ENCODE measurements at places on chromosomes 5 and 9.

- peak; percentile 47 for DNase-seq
Observed at GRCh38 chr5:133423618-133424282, 188.6 kb downstream of the FSTL4 start.

- DNase-seq, result no peak
Observed at GRCh38 chr5:43243270-43243669, 51.2 kb downstream of the NIM1K start.

GRCh38 chr5:117475919-117476318 lies 901.3 kb upstream of the SEMA6A start:
- DNase-seq, result no peak

DNA sequence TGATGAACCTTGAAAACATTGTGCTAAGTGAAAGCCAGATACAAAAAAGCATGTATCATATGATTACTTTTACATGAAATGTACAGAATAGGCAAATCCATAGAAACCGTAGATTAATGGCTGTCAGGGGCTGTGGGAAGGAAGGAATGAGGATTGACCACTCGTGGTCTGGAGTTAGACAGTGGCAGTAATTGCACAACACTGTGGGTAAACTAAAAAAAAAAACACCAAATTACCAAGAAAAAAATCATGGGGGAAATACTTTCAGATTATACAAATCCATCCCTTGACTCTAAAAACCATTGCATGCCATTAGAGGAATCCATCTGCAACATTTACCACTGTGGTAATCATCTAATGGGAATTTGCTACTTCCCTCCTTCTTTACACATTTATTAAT lies 140.0 kb downstream of the SIL1 start:
- DNase-seq, result no peak

GRCh38 chr9:134253606-134254205 lies 72.5 kb upstream of the RXRA start:
- no peak for DNase-seq

DNA sequence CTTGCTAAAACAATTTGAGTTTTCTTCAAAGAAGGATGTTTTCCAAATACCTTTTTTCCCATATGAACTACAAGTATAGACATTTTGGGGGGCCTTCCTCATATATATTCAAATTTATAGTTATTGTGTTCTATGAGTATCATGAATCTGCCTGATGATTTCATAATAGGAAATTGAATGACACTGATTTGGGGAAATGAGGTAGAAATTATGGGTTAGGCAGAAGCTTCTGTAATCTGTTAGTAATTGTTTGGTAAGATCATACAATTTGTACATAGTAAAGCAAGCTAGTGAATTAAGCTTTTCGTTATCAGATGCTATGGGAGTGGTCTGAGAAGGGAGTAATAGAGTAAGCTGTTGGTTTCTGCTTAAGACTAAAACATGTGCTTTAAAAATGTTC lies 98.0 kb downstream of the TRIO start:
- DNase-seq, result no peak

DNA sequence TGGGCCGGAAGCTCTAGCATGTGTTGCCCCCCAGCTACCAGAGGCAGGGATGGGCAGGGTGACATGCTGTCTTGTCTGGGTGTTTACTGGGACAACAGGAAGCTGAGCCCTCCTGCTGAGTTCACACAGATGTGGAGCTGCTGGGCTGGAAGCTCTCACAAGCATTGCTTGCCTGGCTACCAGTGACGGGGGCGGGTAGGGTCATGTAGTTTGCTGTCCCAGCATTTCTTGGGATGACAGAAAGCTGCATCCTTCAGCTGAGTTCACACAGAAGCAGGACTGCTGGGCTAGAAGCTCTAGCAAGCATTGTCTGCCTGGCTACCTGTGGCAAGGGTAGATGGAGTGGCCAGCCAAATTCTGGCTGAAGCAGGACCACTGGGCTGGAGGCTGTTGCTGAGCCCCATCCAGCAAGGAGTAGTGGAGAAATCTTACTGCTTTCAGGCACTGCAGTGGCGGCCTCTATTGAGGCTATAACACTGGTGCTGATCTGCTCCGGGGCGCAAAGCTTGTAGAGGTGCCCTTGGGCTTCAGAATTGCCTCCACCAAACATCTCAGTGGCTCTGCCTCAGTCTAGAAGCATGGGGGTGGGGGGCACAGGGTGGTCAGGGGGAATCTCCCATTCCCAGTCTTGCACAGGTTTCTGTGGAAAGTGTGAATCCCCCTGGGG lies 25.1 kb downstream of the POLK start:
- DNase-seq, result no peak

- DNase-seq, result no peak
Observed at GRCh38 chr5:6466975-6467567, 18.4 kb downstream of the UBE2QL1 start.

GRCh38 chr9:124576751-124577150 lies 69.6 kb upstream of the NR5A1 start:
- no peak for DNase-seq

GRCh38 chr9:106528158-106528557 lies 334.8 kb upstream of the ZNF462 start:
- DNase-seq, result no peak

DNA sequence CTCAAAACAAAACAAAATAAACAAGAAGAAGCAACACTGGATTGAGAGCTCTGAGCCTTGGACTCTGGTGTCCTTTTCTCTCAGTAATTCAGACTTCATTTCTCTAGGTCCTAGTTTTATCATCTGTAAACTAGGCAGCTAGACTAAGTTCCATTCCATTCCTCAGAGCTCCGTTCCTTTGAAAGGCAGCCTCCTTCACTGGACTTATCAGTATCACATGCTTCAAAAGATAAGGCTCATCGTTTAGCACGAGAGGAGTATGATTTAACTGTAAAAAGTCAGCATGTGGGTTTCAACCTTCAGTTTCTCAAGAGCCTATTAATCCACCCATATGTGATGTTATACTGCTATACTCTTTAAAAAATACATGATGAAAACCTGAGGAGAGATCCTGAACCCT lies 1.6 kb downstream of the ATP10B start:
- no peak for DNase-seq

GRCh38 chr5:168317096-168317520 lies 25.7 kb downstream of the WWC1 start:
- no peak for DNase-seq

- no peak for DNase-seq
Observed at GRCh38 chr9:35811381-35812024, 559 bp downstream of the SPAG8 start.

DNA sequence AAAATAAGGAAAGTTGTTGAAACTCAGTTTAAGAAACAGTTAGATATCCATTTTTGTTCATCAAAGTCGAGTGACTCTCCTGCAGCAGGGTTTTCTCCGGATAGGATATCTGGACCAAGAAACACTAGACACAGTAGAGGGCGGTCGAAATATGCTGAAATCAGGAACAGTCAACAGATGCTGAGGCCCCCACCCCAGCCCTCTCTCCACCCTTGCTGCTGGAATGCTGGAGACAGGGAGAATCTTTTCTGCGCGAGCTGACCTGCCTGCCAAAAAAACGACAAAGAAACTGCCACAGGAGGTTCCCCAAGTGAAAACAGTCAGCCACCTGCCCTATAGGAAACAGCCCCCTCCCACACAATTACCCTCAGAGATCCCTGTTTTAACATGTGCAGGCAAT lies 4.3 kb upstream of the IL13 start:
- no peak for DNase-seq

DNA sequence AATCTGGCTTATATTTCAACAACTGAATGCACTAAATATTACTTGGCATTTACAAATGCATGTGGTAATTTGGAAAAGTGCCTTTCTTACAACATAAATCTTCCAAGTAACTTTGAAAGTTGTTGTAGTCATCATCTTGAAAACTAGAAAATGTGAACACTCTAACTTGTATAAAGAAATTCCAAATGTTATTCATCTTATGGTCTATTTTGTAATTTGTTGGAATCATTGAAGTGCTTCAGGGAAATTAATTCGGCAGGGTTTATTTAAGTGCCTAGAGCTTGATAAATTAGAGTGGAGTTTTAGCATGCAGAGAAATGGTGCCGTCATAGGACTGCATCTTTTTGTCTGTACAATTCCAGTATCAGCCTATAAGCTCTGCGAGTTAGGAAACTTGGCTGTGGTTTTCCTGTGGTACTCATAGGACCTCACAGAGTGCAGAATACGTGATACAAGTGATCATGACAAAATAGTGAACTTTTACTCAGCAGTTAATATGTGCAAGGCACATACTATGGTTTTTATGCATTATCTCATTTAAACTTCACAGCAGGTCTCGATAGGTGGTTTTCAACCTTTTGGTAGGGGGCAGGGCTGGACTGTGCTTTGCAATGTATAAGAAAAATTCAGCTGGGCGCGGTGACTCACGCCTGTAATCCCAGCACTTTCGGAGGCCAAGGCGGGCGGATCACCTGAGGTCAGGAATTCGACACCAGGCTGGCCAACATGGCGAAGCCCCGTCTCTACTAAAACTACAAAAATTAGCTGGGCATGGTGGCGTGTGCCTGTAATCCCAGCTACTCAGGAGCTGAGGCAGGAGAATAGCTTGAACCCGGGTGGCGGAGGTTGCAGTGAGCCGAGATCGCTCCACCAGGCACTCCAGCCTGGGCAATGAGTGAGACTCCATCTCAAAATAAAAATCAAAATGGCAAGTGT lies 79.6 kb downstream of the RAI14 start:
- peak; percentile 37 for DNase-seq

- DNase-seq, result no peak
Observed at GRCh38 chr9:123894822-123895221, 35.1 kb downstream of the DENND1A start.

GRCh38 chr5:60700416-60700757 lies 421 bp upstream of the DEPDC1B start:
- DNase-seq, result peak; percentile 39

- no peak for DNase-seq
Observed at GRCh38 chr9:38026840-38027527, 42.0 kb downstream of the SHB start.

DNA sequence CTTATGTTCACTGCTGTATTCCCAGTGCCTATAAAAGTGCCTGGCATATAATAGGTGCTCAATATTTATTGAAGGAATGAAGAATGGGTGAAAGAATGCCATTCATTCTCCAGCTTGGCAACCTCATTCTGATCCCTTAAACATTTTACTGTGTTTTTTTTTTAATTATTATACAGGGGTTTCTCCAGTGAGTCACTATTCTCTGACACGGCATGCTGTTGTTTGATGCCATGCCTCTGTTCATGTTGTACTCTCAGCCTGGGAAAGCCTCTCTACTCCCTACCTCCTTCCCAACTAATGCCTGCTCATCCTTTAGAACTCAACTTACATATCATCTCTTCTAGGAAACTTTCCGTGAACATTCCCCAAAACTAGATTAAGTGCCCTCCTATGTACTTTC lies 70.2 kb upstream of the PHF24 start:
- DNase-seq, result no peak

DNA sequence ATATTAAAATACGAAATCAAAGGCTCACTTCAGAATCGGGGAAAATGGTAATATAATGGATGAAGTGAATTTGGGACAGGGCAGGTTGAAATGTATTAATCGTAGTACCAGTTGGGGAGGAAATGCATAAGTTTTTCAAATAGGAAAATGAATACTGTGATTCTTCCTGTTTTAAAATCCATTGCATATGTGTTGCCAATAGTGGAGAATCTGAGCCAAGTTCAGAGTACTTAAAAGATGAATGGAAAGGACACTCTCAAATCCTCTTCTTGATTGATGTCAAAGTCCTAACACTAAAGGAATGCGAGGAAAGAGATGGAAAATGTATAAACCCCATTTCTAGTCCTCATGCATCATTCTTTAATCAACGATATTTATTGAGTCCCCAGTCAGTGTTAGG lies 160.9 kb upstream of the CCNG1 start:
- DNase-seq, result no peak

GRCh38 chr5:133362438-133362837 lies 249.9 kb downstream of the FSTL4 start:
- no peak for DNase-seq

DNA sequence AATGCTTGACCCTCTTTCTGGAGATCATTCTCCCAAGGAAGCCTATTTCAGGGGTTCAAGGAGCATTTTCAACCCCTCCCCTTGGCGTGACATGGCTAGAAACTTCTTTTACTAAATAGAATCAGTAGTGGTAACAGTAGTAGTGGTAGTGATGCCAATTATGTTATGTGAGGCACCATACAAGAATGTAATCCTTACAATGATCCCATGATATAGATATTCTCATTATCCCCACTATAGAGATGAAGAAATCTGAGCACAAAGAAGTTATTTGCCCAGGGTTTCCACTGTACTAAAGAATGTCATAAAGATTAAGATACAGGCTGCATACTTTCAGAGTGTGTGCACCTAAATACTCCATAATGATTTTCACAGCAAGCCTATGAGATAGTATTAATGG lies 155.4 kb upstream of the CLINT1 start:
- DNase-seq, result no peak

GRCh38 chr5:172714491-172715420 lies 56.2 kb downstream of the DUSP1 start:
- peak; percentile 46 for DNase-seq

DNA sequence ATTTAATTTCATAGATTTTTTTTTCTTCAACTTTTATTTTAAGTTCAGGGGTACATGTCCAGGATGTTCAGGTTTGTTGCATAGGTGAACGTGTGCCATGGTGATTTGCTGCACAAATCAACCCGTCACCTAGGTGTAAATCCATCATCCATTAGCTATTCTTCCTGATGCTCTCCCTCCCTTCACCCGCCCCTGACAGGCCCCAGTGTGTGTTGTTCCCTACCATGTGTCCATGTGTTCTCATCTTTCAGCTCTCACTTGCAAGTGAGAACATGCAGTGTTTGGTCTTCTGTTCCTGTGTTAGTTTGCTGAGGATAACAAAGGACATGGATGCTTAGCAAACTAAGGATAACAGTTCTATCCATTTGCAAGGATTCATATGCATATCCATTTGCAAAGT lies 209.1 kb upstream of the ADCY2 start:
- DNase-seq, result no peak

DNA sequence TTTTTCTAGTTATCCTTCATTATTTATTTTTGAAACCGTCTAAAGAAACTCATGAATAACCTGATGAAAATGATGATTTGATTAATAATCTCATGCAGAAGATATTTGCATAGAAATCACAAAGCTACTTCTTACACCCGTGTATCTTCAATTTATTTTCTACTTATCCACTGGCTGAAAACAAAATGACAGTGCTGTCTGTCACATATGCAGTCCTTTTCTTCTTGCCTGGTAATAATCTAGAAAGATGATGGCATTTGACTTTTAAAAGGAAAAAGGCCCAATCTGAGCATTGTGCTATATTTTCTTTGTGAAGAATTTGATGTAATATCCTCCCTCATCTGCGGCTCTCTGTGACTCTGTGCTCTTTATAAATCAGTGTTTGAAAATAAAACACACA lies 253.3 kb downstream of the PRR16 start:
- DNase-seq, result no peak

GRCh38 chr9:126415741-126416370 lies 89.2 kb downstream of the MVB12B start:
- no peak for DNase-seq

Measured in Kasumi-1 (cell line).